ENCODE measurements at places on chromosomes 7 and 10.

DNA sequence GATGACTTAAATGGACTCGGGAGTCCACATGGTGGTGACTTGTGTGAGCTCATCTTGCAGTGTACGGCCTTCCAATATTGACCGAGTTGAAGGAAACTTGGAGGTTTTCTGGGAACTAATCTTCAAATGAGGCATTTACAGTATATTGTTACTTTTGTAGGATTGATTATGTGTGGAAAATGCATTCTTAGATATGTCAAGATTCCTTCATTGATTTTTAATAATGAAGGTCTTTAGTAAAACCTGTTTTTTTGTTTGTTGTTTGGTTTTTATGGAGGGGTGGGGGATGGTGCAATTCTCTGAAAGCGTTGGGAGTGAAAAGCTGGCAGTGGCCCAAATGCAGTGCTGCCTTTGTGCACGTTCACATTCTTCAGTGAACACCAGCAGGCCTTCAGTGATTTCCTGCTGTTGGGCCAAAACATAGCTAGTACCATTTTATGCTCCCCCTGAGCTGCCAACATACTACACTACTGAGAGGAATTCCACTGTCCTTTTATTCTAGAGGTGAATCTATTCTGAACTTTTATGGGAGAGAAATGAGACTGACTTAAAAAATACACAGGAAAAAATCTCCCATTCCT, 50.4 kb downstream of the CCNY start:
- DNase-seq, result no peak

GRCh38 chr10:112314822-112315474, 31.7 kb downstream of the TECTB start:
- peak; percentile 64 for DNase-seq

DNA sequence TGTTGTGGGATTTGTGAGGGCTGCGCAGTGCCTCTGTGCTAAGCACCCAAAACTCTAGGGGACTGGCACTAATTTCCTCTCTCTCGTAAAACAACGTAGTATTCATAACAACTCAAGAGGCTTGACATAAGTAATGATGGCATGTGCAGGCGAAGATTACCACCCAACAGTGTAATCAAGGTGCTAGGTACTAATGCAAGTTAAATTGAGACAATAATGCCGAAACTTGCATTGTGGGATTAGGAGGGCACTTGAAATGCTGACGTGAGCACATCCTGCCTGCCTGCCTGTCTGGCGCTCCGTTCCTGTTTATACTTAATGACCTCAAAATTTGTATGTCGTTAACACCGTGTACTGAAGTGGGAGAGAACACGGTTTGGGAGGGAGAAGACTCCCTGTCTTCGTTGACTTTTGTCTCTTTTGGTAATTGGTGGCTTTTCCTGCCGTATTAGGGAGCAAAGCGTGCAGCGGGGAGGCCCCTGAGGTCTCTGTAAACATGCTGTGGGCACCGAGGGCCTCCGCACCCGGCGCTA, 139.0 kb downstream of the MGMT start:
- DNase-seq, result no peak

DNA sequence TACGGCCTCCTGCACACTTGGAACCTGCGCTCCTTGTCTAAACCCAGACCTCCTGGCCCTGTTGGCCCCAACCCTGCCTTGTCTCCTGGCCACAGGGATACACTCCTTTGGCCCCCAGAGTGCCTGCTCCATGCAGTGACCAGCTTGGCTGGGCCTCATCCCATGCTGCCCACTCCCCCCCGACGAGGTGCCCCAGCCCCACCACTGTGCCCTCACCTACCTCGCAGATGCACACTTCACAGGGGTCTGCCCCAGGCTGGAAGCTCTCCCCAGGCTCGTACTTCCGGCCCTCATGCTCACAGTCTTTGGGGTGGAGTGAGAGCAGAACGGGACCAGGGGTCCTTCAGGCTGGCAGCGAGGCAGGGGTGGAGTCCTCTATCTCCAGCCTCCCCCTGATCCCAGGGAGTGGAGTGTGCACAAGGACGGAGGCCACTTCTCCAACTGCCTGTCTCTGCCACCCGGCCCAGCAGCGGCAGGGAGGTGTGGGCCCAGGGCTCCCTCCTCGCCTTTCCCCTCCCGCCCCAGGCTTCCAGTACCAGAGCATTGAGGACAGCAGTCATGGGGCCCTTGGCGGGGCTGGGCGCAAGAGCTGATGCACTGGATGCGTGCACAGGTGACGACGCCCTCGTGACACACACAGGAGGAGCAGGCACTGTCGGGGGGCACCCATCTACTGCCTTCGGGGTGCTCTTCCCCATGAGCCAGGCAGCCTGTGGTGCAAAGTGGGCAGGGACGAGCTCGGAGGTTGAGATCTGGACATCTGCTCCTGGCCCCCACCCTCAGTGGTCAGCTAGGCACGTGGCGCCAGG, 22.1 kb downstream of the ATP6V1F start:
- DNase-seq, result no peak

GRCh38 chr10:95260909-95261552, 29.8 kb downstream of the PDLIM1 start:
- no peak for DNase-seq

DNA sequence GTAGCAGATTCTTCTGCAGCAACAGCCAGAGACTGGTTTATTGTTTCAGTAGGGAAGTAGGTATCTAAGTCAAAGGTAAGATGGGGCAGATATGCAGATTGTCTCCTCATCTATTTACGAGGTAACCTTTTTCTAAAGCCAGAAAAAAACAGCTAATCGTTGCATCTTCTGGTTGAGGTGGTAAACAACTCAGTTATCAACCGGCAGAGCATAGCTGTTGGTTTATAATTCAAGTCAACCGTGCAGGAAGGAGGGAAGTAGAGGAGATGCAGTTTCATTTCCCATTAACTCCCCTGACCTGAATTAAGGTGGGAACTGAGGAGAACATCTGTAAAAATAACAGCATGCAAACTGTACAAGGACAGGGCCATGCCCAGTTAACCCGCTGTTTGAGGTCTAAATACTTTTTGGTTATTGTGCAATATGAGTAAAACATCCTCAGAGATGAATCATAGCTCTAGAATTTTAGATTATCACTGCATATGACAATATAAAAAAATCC, 156.5 kb upstream of the ITGB1 start:
- peak; percentile 87 for DNase-seq

DNA sequence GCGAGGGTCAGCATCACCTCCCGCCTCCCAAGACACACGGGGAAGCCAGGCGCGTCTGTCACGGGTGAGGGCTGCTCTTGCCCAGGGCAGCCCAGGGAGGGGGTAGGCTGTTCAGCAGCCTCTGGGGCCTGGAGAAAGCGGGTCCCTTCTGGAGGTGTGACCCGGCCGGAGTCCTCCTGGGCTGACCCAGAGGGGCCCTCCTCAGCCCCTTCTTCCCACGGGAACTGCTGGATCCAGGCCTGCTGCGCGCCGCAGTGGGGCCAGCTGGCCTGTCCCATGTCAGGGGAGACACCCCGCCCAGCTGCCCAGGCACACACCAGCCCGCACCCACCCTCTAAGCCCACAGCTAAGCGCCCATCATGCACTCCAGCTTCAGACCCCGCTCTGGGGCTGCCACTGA, 41.8 kb downstream of the INSIG1 start:
- no peak for DNase-seq

DNA sequence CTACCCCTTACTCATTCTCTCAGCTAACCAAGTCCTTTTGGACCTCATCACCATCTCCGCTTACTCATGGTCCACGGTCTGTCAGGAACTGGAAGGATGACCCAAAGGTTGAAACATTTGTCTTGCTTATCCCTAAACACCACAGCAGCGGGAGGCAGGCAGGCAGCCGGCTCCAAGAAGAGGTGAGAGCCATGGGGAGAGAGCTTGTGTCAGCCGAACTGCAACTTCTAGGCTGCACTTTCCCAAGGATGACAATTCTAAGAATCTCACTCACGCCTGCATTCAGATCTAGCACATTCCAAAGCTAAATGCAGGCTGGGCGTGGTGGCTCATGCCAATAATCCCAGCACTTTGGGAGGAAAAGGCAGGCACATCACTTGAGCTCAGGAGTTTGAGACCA, 86.0 kb downstream of the SPDYE5 start:
- no peak for DNase-seq

GRCh38 chr7:125823538-125823937, 893.9 kb upstream of the POT1 start:
- no peak for DNase-seq

- DNase-seq, result no peak
Measured at GRCh38 chr10:4334015-4334414, 492.0 kb upstream of the AKR1E2 start.

- no peak for DNase-seq
Measured at GRCh38 chr10:117140525-117140902, 2.4 kb upstream of the VAX1 start.

DNA sequence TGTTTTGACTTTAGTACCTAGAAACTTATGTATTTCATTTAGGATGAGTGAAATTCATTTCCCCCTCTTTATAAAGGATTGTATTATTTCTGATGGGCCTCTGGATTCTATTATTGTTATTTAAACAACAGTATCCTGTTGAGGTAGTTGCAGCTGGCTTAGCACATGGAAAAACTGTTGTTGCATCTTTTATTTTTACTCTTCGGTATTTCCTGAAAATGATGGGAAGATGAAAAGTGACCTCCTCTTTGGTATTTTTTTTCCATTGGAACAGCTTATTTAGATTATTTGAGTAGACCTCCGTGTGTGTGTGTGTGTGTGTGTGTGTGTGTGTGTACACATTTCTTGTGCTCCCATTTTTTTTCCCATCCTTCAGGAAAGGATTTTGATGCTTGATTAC, 129.8 kb downstream of the PRKG1 start:
- DNase-seq, result no peak

- no peak for DNase-seq
Measured at GRCh38 chr10:15896654-15897053, 36.3 kb upstream of the MINDY3 start.

DNA sequence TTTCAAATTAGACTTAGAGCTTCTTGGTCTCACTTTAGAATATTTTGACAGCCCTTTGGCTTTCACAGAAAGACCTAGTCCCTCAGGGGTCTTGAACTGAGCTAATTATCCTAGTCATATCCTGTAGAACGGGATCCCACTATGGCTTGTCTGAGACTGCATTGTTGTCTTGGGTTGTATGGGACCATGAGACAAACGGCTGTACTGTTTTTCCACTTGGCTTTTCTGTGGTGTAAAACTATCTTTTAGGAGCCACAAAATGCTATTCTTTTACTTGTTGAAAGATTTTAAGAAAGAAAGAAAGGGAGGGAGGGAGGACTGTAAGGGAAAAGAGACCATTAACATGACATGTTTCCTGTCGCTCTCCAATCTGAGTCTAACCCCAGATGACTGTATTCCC, 432.5 kb downstream of the AUTS2 start:
- DNase-seq, result no peak

DNA sequence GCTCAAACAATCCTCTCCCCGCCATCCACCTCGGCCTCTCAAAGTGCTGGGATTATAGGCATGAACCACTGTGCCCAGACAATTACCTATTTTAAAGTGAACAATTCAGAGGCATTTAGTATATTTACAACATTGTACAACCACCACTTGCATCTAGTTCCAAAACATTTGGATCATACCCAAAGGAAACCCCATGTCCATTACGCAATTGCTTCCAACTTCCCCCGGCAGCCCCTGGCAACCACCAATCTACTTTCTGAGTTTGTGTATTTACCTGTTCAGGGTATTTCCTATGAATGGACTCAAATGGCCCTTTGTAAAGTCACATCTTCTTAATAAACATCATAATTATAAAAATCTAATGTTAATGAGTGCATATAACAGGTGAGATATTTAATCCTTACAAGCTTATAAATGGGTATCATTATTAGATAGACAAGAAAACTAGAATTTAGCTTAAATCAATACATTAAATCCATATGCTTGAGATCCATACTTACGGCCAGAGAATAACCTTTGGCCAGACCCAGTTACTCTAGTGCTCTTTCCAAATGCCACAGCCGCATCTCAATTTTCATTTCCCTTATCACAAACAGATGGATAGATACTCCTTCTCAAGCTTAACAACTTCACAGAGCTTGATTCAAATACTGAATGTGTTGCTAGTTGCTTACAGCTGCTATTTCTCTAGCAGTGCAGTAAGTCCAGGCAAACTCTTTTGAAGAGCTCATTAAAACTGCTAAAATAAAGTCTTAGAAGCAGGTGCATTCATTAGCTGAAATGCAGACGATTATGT, 133.4 kb upstream of the MKLN1 start:
- DNase-seq, result no peak

- DNase-seq, result no peak
Measured at GRCh38 chr10:16857419-16857818, 40.2 kb upstream of the RSU1 start.

GRCh38 chr7:80923211-80923612, 4.4 kb upstream of the SEMA3C start:
- no peak for DNase-seq

DNA sequence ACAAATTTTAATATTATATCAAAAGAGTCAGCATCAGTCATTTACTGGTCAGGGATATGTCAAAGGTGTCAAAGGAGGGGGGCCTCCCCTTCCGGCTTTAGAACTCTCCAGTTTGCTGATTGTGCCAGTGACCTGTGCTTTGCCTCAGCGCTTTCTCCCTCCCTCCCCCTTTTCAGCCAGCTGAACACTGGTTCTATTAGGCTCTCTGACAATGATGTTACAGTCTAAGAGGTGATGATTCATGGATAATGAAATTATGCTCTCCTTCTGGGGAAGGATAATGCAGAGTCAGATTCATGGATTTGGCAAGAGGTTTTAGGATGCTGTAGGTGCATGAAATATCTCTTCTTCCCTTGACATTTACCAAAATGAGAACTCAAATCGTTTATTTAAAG, 6.1 kb downstream of the LRRTM3 start:
- no peak for DNase-seq

GRCh38 chr10:83871187-83872081, 267.9 kb upstream of the GHITM start:
- DNase-seq, result peak; percentile 64

DNA sequence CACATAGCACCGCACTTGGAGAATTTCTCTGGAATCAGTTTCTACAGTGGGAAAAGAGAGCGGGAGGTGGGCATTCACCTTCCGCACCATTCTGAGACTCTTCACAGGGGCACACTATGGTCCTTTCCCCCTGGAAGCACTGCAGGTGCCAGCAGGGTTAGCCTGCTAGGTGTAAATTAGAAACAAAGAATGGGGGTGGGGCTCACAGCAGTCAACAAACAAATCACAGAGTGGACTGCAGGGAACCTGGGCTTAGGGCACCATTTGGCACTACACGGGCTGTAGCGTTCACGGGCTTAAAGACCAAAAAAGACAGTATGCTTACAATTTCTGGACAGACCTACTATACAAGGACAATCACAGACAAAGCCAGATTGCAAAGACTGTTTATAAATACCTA, 8.0 kb upstream of the PKD1L1 start:
- no peak for DNase-seq

DNA sequence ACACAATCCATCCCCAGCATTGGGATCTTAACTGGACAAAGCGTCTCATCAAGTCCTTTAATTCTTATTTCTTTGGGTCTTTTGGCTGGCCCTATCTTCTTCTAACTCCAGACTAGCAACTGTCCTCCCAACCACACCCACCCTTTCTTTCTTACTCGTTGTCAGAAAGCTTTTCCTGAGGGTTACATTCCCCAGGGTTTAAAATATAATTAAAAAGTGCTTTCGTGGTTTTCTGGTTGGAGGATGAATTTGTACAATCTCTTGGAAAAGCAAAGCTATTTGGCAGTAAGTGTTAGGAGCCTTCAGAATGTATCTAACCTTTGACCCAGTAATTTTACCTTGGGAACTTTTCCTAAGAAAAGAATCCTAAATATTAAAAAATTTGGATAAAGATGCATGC, 10.4 kb upstream of the ITGB8 start:
- no peak for DNase-seq

- peak; percentile 69 for DNase-seq
Measured at GRCh38 chr10:8056871-8057331, 2.4 kb downstream of the GATA3 start.

All from CD4-positive, alpha-beta T cell treated with Interleukin-4 for 4 hours (primary cell).